ENCODE measurements at places on chromosomes 1 and 21. TPM values are rescaled to one million over a fixed set of nuclear protein-coding genes. Genes with fewer than 3 reads are reported as not detected.

The SMCP gene
- not detected for total RNA-seq

DNA sequence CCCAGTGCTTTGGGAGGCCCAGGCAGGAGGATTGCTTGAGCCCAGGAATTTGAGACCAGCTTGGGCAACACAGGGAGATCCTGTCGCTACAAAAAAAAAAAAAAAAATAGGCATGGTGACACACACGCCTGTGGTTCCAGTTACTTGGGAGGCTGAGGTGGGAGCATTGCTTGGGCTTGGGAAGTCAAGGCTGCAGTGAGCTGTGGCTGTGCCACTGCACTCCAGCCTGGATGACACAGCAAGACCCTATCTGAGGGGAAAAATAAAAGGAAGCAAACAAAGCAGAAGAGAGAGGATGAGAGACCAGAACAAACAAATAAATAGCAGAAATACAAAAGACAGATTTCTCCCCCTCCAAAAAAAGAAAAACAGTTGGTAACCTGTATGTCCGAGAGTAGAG is 34.0 kb downstream of the MTF2 start:
- no peak overlapping the region for H3K27ac ChIP-seq
- H3K4me1 ChIP-seq = peaks cover 39% of the 10 kb centered on the region
- no peak for DNase-seq

The DUSP23 gene
- total RNA-seq = not detected

- H3K4me3 ChIP-seq = no peak overlapping the region
- DNase-seq = no peak
- no peaks in the 10 kb centered on the region for H3K36me3 ChIP-seq
- no peaks in the 10 kb centered on the region for H3K27me3 ChIP-seq
- peaks cover 8% of the 10 kb centered on the region for H3K4me1 ChIP-seq
These were observed 77.7 kb downstream of the TOMM20 start for GRCh38 chr1:235050911-235051360.

DNA sequence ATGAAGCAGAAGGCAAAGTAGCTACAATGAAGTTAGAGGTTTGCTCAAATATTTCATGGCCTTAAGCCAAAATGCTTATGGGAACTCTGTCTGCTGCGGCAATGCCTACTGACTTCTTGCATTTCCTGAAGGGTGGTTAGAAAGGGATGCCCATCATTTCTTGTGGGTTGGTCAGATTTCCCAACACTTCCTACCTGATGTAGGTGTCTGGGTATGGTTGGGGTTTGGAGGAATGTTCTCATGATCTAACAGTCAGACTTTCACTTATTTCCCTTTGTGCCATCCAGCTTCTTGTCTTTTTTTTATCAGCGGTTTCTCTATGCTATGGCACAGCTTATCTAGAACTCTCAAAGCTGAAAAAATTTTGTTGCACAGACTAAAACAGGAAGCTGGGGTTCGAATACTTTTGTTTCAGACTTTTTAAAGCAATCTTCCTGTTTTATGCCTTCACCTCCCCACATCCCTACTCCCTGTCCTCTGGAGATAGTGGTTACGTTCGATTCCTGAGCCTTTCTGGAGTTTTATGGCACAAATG is 307.7 kb downstream of the USP25 start:
- H3K27me3 ChIP-seq = no peaks in the 10 kb centered on the region
- no peaks in the 10 kb centered on the region for H3K36me3 ChIP-seq
- no peak for DNase-seq
- no peak overlapping the region for H3K4me3 ChIP-seq
- no peaks in the 10 kb centered on the region for H3K4me1 ChIP-seq

The G0S2 gene
- total RNA-seq = 6.9 TPM

DNA sequence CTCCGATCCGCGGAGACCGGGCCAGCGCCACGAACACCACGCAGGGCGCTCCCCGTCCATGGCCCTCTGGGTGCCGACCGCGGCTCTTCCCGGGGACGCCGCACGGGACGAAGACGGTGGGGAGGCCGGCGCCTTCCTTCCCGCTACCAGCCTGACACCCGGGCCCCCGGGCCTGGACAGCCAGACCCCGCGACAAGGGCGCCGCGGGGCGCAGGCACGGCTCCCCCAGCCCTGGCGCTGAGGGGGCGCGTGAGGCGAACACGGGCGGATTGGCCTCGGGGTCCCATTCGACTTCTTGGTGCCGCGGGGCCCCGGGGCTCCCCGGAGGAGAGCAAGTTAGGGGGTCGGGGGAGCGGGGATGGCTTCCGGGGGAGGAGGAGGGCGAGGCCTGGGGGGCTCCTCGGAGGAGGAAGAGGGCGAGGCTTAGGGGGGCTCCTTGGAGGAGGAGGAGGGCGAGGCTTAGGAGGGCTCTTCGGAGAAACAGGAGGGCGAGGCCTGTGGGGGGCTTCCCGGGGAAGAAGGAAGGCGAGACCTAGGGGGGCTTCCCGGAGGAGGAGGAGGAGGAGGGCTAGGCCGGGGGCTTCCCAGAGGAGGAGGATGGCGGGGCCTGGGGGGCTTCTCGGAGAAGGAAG is 537 bp upstream of the KLHL17 start:
- no peaks in the 10 kb centered on the region for H3K36me3 ChIP-seq
- H3K27ac ChIP-seq = no peak overlapping the region
- peaks cover 14% of the 10 kb centered on the region for H3K4me1 ChIP-seq
- no peaks in the 10 kb centered on the region for H3K27me3 ChIP-seq
- no peak for DNase-seq

The ODF2L gene
- total RNA-seq = 11.1 TPM

- H3K4me1 ChIP-seq = peaks cover 13% of the 10 kb centered on the region
- no peak overlapping the region for H3K4me3 ChIP-seq
- H3K27ac ChIP-seq = no peak overlapping the region
These were observed 107.8 kb upstream of the HMCN1 start for GRCh38 chr1:185626344-185626743.

The STIL gene
- 29.4 TPM for total RNA-seq

- H3K36me3 ChIP-seq = no peaks in the 10 kb centered on the region
- no peak overlapping the region for H3K4me3 ChIP-seq
- H3K4me1 ChIP-seq = peaks cover 13% of the 10 kb centered on the region
- DNase-seq = no peak
- no peaks in the 10 kb centered on the region for H3K27me3 ChIP-seq
- no peak overlapping the region for H3K27ac ChIP-seq
These were observed 116.5 kb downstream of the SMYD2 start for GRCh38 chr1:214397497-214397896.

GRCh38 chr1:156400191-156400935 is 31.4 kb downstream of the RHBG start:
- H3K27ac ChIP-seq = no peak overlapping the region
- H3K27me3 ChIP-seq = no peaks in the 10 kb centered on the region
- no peak overlapping the region for H3K4me3 ChIP-seq
- no peak for DNase-seq

- H3K27ac ChIP-seq = no peak overlapping the region
- H3K36me3 ChIP-seq = no peaks in the 10 kb centered on the region
- no peaks in the 10 kb centered on the region for H3K27me3 ChIP-seq
These were observed 19.1 kb upstream of the PPIH start for GRCh38 chr1:42639116-42639515.

- H3K36me3 ChIP-seq = no peaks in the 10 kb centered on the region
- H3K27ac ChIP-seq = no peak overlapping the region
- DNase-seq = no peak
- no peaks in the 10 kb centered on the region for H3K27me3 ChIP-seq
- H3K4me3 ChIP-seq = no peak overlapping the region
These were observed 19.1 kb upstream of the NRDC start for GRCh38 chr1:51897699-51898031.
